ENCODE measurements at places on chromosomes 12 and 14.

GRCh38 chr14:35438910-35439713 is 34.6 kb upstream of the NFKBIA start:
- H3K36me3 ChIP-seq: no peaks in the 10 kb centered on the region
- no peak overlapping the region for H3K27ac ChIP-seq
- no peak overlapping the region for H3K4me3 ChIP-seq
- no peaks in the 10 kb centered on the region for H3K27me3 ChIP-seq

DNA sequence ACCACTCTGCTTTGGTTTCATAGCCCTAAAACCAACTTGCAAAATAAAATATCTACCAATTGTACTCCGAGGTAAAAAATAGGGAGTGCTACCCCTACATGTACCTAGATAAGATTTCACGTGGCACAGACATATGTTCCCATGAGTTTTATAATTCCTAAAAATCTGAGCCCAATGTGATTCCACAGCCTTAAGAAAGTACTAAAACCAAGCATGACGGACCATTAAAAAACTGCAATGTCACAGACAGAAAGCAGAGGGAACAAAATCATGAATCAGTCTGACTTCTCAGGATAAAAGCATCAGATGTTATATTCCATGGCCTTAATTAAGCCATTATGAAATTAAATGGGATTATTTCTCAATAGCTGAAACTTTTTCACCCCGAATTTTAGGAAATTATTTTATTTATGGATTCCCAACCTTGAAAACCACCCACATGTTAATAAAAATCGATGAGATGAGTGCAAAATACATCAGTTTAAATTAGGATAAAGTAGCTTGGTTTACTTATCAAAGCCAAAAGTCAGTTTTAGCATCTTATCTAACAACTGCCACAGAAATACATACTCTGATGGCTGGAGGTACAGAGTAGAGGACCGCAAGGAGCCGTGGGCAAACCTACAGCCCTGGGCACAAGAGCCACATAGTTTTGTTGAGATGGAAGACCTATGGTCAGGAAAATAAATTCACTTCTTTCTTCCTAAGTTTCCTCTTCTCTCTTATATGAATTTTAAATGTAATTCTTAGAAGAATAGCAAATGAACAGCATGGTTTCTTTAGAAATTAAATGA is 4.5 kb downstream of the ITPR2 start:
- H3K4me1 ChIP-seq: no peaks in the 10 kb centered on the region
- no peak overlapping the region for H3K27ac ChIP-seq
- H3K36me3 ChIP-seq: no peaks in the 10 kb centered on the region

DNA sequence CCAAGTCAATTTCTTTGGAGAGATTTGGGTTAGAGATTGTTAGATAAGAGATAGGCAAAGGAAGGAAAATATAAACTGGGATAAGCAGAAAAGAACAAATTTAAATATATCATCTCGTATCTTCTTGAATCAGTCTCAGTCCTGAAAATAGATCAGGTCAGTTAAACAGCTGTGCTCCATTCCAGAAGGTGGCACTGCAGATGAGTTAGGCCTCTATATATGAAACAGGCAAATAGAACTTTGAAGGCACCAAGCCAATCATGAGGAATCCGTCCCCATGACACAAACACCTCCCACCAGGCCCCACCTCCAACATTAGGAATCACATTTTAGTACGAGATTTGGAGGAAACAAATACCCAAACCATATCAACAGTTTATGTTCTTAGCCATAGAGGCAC is 605.5 kb upstream of the USP15 start:
- no peaks in the 10 kb centered on the region for H3K27me3 ChIP-seq
- no peak overlapping the region for H3K27ac ChIP-seq
- no peaks in the 10 kb centered on the region for H3K4me1 ChIP-seq
- H3K36me3 ChIP-seq: no peaks in the 10 kb centered on the region

DNA sequence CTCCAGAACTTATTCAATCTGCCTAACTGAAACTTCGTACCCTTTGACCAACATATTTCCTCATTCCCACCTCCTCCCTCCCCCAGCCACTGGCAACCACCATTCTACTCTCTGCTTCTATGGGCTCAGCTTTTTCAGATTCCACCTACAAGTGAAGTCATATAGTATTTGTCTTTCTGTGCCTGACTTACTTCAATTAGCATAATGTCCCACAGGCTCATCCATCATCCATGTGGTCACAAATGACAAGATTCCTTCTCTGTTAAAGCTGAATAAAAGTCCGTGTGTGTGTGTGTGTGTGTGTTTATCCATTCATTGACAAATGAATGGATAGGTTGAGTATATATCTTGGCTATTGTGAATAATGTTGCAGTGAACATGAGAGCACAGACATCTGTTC is 1.3 kb upstream of the C14orf39 start:
- H3K27ac ChIP-seq: no peak overlapping the region
- H3K36me3 ChIP-seq: no peaks in the 10 kb centered on the region
- H3K4me3 ChIP-seq: no peak overlapping the region
- no peaks in the 10 kb centered on the region for H3K4me1 ChIP-seq
- peaks cover 2% of the 10 kb centered on the region for H3K27me3 ChIP-seq
- DNase-seq: no peak

DNA sequence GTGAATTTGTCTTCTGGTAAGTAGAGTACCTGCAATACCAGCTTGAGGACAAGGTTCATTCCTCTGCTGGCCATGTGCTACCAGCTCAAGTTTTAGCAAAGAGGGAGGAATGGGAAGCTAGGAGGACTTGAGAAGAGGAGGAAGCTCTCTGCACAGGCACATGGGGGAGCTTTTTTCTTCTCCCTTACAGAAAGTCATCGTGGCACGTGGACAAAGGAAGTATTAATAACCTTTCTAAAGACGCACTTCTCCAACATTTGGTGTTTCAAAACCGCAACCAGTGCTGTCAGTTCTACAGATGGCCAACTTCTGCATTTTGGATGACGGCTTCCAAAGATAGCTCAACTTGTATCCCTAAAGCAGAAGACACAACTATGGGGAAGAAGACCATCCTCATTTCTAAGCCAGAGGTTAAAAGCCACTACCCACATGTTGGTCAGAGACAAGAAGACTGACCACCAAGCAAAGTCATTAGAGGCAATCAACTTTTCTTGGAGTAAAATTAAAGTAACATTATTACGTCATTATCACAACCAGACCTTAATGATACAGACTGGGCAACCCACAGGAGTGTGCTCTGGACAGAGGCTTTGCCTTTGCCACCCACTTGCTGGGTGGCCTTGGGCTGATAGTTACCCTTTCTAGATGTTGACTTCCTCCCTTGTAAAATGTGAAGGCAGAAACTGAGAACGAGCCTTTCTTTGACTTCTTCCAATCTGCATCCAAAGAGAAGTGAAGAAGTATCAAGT is 12.3 kb upstream of the TMED10 start:
- no peaks in the 10 kb centered on the region for H3K36me3 ChIP-seq
- no peak for DNase-seq
- H3K27me3 ChIP-seq: no peaks in the 10 kb centered on the region

DNA sequence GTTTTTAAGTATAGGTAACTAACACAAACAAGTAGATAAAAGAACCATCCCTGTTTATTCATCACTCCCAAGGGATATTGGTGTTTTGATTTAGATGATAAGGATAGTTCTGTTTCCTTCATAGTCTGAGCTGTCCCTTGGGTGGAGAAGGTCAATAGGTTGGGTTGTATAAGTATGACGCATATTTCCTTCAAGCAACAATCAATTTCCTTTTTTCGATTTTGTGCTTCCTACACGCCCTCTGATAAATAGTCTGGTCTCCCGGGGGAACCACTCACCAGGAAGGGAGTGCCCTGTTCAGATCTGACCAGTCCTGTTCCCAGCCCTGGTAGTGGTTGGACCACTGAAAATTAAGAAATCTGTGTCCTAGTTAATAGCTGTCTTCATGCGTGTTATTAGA is 378.8 kb upstream of the FAR2 start:
- DNase-seq: no peak
- no peaks in the 10 kb centered on the region for H3K27me3 ChIP-seq
- H3K4me3 ChIP-seq: no peak overlapping the region
- peak overlapping the region; percentile 59 for H3K27ac ChIP-seq

DNA sequence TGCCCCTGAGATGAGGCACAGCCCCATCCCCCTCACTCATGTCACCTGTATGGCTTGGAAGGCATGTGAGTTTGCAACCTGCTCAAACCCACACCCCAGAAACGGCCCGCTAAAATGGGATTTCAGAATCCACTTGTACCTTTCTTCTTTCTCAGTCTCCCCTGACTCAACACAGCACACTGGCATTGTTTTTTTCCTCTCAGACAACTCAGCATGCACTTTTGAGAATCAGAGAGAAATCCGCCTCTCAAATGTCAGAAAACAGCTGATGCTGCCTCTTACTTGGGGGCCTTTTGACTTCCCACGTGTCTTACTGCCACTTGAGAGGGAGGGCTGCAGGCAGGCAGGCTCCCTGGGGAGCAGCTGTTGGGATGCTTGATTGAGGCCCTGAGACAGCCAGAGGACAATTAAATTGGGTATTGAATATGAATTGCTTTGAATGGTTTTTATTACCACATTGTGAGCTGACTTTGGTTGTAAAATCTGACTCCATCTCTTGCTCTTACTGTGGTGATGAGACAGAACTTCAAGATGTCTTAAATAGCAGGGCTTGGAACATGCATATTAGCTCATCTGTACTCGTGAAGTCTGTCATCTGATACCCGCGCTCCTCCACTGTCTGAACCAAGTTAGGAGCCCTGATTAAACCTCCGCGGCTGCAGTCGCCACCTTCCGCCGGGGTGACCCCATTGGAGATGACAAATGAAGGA is 96.6 kb downstream of the APAF1 start:
- no peaks in the 10 kb centered on the region for H3K4me1 ChIP-seq
- no peaks in the 10 kb centered on the region for H3K27me3 ChIP-seq
- no peak for DNase-seq
- no peak overlapping the region for H3K4me3 ChIP-seq
- H3K27ac ChIP-seq: no peak overlapping the region

DNA sequence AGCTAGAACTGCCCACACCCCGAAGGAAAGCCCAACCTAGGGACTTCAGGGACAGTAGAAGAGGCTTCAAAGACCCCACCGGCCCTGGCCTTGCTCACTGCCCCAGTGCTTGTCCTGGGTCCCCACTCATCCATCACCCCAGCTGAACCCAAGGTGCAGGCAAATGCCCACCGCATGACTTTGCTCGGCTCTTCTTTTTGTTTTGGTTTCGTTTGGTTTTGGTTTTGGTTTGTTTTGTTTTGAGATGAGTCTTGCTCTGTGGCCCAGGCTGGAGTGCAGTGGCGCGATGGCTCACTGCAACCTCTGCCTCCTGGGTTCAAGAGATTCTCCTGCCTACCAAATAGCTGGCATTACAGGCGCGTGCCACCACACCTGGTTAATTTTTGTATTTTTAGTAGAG is 9.0 kb downstream of the CCDC85C start:
- no peak overlapping the region for H3K4me3 ChIP-seq
- H3K4me1 ChIP-seq: peaks cover 14% of the 10 kb centered on the region
- no peaks in the 10 kb centered on the region for H3K27me3 ChIP-seq
- no peak overlapping the region for H3K27ac ChIP-seq

GRCh38 chr12:39574378-39574777 is 45.2 kb downstream of the ABCD2 start:
- no peaks in the 10 kb centered on the region for H3K36me3 ChIP-seq
- no peaks in the 10 kb centered on the region for H3K4me1 ChIP-seq
- no peaks in the 10 kb centered on the region for H3K27me3 ChIP-seq
- no peak overlapping the region for H3K27ac ChIP-seq
- H3K4me3 ChIP-seq: no peak overlapping the region
- DNase-seq: no peak

GRCh38 chr12:32303174-32303549 is 96.2 kb upstream of the FGD4 start:
- no peaks in the 10 kb centered on the region for H3K4me1 ChIP-seq
- H3K27me3 ChIP-seq: no peaks in the 10 kb centered on the region
- no peak overlapping the region for H3K27ac ChIP-seq
- no peak overlapping the region for H3K4me3 ChIP-seq
- DNase-seq: no peak

DNA sequence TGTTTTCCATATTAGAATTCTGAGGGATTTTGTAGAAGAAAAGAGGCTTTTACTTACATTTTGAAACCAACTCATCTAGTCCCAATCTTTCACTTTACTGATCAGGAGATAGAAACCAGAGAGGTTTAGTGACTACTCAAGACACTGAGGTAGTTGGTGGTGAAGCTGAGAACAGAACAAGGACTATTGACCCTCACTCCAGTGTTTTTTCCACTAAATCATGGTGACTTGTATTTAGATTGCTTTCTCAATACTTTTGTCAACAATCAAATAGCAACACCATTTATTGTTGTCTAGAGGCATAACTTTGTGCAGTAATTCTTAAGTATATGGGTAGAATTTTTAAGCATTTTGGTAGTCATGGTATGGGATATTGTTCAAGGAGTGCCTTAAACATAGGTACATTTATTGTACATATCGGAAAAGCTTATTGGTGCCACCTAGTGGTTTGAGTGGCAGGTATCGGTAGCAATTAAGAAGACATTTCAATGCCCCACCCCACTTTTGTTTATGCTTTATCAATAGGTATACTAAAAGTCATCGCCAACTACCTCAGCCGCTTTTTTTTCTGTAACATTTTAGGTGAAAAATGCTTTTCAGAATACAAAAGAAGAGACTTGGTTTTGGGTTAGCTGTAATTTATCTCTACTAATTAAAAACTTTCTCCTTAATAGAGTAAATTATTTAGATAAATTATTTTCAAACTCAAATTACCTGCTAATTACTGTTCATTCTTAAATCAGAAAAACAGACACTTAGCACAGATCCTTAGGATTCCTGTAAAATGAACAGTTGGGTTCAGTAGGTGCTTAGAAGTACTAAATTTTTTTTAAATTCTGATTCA is 47.3 kb upstream of the PAWR start:
- H3K4me1 ChIP-seq: no peaks in the 10 kb centered on the region
- H3K4me3 ChIP-seq: no peak overlapping the region
- H3K27me3 ChIP-seq: no peaks in the 10 kb centered on the region

GRCh38 chr14:90299408-90299807 is 32.3 kb downstream of the NRDE2 start:
- no peaks in the 10 kb centered on the region for H3K36me3 ChIP-seq
- DNase-seq: no peak
- H3K4me1 ChIP-seq: no peaks in the 10 kb centered on the region
- no peak overlapping the region for H3K4me3 ChIP-seq

DNA sequence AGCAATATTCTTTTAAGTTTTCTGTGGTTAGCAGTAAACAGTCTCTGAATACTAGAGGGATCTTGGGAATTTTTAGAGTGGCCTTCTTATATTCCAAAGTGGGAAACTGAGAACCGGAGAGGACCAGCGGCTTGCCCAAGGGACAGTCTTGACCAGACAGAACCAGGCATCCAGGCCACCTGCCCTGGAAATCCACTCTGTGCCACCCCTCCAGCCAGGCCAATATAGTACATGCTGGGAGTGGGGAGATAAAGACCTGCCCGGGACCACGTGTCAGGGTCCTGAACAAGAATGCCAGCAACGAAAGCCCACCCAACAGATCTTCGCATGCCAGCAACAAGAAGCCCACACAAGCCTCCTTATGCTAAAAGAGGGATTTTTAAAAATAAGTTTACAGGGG is 49.4 kb upstream of the RIN3 start:
- H3K4me1 ChIP-seq: no peaks in the 10 kb centered on the region
- no peak for DNase-seq
- H3K27ac ChIP-seq: no peak overlapping the region
- no peaks in the 10 kb centered on the region for H3K36me3 ChIP-seq
- H3K4me3 ChIP-seq: no peak overlapping the region

Data from breast epithelium (tissue), 4 donors.